ENCODE measurements at places on chromosomes 4 and X.

DNA sequence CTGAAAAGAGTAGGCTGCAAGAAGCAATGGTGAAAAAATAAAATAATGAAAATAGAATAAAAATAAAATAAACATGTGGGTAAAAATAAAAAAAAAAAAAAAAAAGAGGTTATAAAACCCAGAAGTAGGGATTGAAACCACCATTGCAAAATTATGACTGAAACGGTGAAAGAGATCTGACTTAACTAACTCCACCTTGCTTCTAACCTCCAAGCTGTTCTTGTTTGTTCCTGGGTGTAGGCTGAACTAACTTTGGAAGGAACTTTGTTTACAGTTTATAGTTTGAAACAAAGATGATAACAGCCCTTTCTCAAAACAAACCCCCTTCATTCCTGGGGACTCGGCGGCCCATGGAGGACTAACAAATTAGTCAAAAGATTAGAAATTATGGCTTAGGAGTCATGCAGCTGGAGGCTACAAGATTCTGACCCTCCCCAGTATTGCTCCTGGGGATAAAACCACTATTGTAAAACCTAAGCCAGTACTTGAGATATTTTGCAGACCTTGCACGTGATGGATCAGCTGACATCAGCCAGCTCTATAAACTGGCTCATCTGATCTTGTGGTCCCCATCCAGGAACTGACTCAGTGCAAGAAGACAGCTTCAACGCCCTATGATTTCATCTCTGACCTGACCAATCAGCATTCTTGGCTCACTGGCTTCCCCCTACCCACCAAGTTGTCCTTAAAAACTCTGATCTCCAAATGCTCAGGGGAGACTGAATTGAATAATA is 30.4 kb downstream of the DDX60L start:
- DNase-seq: no peak

DNA sequence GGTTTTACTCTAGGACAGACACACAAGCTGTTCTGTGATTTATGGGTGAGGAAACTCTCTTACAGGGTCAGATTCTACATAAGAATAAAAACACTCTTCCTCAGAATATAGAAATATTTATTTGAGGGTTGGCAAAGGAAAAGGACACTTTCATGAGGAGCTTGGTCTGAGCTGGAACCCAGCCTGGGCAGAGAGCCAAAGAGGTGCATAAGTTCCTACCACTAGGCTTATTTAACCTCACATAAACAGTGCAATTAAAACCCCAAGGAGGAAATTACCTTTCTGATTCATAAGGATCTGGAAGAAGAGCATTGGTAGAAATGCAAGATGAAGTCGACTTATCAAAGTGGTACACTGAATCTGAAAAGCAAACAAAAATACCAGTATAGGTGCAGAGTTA is 32.9 kb downstream of the SETD7 start:
- no peak for DNase-seq

DNA sequence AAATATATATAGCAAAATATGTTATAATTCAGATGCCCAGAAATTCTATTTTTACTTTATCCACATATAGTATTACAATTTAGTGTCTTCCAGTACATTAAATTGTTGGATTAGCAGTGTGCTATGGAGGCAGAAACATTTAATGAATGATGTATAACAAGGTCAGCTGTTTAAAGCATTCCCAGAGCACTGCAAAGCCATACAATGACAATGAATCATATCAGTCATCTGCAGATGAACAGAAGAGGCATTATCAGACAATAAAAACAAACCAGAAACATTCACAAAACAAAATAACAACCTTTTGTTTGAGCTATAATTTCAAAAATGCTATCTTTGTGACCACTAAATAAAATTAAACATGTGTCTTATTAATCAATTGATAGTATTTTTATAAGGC is 524.2 kb downstream of the FAT4 start:
- DNase-seq: no peak

DNA sequence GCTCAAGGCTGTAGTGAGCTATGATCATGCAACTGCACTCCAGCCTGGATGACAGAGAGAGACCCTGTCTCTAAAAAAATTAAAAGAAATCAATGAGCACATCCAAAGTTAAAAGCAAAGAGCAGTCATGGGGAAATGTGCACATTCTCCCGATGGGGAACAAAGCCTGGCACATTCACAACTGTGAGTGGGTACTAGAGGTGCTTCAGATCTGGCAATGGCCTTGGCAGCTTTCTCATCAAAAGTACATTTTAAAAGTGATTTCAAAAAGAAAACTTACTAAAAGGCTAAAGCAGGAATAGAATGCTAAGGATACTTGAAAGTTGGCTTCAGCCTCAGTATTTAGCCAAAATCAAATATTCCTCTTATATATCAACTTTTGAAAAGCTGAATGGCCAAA is 145.9 kb upstream of the MAOA start:
- no peak for DNase-seq

DNA sequence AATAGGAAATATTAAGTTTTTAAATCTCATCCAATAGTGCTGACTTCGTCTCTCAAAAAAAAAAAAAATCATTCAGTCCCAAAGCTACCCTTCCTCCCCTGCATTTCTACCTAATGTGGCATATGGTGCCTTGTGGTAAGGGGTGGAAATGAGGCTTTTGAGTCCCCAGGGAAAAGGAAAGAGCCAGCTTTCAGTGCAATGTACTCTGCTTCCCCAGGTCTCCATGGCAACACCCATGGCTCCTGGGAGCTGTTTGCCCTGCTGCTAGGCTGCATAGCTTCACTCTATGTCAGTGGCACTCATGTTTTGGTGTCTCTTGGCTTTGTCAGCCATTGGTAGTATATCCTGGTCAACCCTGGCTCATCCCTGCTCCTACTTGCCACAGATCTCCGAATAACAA is 175.9 kb downstream of the SLC39A8 start:
- peak; percentile 55 for DNase-seq

GRCh38 chr4:177239477-177239876 is 70.2 kb upstream of the NEIL3 start:
- DNase-seq: no peak

- no peak for DNase-seq
These were observed 848 bp downstream of the RAB9A start for GRCh38 chrX:13689741-13690211.

DNA sequence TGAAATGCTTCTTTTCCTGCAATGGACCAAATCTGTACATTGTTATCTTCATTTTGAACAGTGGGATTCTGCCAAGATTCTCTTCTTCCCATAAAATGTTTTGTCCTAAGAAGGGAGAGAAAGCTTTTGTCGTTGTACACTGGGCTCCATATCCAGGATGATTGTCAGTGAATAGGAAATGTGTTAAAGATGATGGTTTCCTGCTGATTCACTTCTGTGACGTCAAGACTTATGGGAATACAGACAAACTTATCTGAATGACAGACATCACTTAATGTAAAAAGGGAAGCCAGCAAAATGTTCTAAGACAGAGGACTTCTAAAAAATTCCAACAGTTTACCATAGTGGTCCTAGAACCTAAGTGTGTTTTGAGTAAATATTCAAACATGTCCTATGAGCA is 53.7 kb upstream of the HPF1 start:
- peak; percentile 31 for DNase-seq

DNA sequence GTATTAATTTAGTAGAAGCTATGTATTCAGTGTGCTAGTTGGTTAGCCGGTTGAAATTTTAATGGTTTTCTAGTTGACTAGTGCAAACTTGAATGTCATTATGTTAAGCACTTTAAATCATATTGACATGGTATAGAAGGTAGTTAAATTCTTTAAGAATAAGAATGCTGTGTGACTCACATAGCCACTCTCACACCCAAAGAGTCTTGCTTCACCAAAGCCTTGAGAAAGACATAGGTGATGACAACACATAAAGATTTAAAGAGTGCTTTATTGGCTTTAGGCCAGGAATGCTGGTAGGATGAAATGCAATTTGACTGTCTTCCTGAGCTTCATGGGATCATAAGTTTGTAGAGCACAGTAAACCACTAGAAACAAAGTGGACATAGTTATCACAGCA is 85.3 kb downstream of the DCAF8L2 start:
- DNase-seq: peak; percentile 15

DNA sequence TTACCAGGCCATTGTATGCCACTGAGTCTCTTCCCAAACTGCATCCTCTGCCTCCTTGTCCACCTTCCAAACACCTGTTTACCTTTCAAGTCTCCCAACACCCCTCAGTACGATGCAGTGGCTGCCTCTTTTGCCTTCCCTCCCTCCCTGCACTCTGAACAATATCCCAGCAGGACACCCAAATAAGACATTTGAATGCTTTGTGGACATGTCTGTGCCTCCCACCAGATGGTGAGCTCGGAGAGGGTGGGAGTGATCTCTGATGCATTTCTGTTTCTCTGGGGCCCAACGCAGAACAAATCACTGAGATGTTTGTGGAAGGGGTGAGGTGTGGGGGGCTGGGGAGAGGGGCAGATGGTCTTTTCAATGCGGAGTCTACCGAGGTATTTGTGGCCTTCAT is 33.4 kb downstream of the PJA1 start:
- peak; percentile 25 for DNase-seq

All from A673 (cell line).